ENCODE measurements at places on chromosomes 7 and 10.

DNA sequence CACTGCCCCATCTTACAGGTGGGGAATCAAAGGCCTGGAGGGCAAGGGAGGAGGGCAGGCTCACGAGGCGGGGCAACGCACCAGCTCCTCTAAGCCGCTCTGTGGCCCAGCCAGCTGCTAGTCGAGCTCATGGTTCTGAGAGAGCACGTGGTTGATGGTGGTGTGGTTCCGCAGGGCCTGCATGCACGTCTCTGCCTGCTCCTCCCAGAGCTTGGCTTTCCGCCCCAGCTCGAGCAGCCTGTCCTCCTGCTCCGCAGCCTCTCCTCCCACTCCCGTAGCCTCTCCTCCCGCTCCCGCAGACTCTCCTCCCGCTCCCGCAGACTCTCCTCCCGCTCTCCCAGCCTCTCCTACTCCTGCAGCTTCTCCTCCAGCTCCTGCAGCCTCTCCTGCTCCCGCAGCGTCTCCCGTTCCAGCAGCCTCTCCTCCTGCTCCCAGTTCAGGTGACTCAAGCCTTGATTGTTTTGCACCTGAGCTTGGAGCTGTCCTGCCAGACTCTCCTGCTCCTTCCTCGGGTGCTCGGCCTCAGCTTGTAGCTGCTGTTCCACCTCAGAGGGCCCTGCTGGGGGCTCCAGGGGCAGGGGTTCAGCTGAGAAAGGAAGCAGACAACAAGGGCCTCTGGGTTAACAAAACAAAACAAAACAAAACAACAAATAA, 19.1 kb upstream of the MTPAP start:
- DNase-seq = no peak

DNA sequence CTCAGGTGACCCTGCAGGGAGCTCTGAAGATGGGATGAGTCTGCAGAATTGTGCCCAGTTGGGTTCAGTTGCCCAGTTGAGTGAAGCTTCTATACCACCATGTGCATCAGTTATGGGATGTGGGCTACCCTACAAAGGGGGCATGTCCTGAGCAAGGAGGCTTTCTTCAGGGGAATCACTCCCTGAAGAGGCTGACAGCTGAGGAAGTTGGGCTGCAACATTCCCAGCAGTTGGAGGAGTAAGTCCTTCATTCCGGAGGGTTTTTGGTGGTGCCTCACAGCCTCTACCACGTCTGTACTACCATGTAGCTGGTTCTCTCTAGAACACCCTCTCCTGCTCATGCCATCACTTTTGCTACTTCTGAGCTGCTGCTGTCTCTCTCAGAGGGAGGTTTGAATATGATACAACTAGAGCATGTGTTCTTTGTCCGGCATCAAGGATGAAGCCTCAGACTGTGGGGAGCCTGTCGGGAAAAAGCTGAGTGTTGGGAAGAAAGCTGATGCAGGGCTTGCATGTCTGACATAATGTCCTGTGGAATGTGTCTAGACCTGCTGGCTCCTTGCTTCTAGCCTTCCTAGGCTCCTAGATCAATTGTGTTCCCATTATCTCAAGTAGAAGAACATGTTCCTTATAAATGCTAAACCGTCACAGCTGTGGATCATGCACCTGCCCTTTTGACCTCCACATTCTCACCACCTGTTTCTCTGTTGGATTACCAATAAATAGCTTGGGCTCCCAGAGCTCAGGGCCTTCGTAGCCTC, 355.8 kb downstream of the CCSER2 start:
- no peak for DNase-seq

DNA sequence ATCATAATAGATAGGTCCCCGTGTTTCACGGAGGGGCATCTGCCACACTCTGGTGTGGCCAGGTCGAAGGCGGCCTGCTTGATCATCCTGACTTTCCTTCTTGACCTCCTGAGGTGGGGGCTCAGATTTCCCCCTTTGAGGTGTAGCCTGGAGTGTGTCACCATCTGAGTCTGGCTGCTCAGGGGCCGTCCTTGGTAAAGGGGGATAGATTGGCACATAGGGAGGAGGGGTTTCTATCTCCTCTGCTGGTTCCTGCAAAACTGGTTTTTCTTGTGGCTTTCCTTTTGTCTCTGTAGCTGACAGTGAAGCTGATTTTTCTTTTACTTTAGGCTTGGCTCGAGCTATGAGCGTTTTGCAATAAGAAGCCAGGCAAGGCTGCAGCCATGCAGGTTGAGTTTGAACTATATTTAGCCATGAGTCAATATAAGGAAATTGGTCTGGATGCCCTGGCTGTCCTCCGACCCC, 7.1 kb upstream of the ZNF117 start:
- DNase-seq = no peak

DNA sequence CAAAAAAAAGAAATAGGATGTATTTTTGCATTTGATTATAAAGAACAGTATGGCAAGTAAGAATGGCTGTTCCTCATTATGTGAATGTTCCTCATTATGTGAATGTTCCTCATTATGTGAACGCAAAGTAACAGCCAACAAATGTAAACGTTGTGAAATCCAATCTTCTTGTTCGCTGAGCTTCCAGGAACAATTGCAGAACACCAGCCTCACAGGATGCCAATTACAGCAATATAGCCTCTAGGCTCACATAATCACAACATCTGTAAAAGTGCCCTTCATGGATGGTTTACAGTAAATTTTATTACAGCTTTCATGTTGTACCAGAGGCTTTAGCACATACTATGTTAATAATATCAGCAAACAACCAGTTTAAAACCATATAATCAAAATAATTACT, 71.6 kb downstream of the THSD7A start:
- DNase-seq = no peak

- DNase-seq = no peak
Measured at GRCh38 chr7:33996899-33997298, 91.6 kb downstream of the BMPER start.

- no peak for DNase-seq
Measured at GRCh38 chr10:88027570-88027969, 164.1 kb downstream of the PTEN start.

DNA sequence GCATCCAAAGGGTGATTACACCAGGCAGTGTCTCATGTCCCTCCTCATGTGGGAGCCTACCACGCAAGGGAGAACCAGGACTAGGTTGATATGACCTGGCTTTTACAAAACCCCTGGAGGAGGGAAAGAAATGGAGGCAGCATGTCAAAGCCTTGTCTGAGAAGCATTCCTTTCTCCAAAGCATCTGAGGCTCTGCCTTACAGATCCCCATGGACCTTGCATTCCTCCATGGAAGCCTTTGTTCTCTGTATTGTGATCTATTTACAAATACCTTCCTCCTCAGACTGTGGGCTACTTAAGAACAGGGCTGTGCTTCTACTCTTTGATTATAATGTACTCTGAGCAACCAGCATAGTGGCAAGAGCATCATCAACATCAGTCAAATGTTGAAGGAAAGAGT, 197.0 kb downstream of the PLXNA4 start:
- DNase-seq = no peak

DNA sequence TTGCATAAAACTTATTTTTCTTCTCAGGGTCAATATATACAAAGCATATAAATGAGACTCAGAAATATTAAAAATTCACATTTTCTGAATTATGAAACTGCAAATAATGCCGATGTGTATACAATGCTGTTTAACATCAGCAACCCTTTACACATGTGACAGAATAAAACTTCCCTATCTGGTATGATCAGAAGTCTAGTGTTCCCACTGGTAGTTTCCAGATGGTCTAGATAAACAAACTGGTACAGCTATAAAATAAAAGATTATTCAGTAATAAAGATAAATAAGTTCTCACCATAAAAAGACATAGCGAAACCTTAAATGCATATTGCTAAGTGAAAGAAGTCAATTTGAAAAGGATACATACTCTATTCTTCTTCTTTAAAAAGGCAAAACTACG, 7.9 kb downstream of the POLR1F start:
- no peak for DNase-seq

DNA sequence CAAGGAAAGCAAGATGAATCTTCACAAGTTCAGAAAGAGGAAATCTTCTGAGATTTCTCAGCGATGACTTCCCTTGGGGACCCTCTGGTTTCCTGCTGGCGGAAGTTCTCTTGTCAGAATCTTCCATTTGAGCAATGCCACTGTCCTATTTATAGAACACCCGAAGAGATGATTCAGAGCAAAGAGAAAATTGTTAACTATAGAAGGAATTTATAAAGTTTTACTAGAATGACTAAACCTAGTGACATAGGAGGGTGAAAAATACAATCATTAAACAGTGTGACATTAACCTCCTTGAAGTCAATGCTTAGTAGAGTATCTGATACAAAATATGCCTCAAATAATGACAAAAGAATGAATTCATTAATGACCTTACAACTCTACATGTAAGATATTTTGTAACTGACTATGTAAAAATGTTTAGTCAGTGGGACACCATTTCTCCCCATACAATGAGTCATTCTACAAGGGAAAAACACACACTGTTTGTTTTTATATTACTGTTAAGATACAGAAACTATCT, 206.5 kb upstream of the CNTNAP2 start:
- no peak for DNase-seq

- peak; percentile 28 for DNase-seq
Measured at GRCh38 chr10:17003151-17003550, 126.5 kb downstream of the CUBN start.

GRCh38 chr7:128830231-128831177, at the start of gene FLNC:
TSS of gene FLNC (plus strand) at chr7:128830406. CDS start at chr7:128830638, 232 bp downstream.
- DNase-seq = peak; percentile 32

DNA sequence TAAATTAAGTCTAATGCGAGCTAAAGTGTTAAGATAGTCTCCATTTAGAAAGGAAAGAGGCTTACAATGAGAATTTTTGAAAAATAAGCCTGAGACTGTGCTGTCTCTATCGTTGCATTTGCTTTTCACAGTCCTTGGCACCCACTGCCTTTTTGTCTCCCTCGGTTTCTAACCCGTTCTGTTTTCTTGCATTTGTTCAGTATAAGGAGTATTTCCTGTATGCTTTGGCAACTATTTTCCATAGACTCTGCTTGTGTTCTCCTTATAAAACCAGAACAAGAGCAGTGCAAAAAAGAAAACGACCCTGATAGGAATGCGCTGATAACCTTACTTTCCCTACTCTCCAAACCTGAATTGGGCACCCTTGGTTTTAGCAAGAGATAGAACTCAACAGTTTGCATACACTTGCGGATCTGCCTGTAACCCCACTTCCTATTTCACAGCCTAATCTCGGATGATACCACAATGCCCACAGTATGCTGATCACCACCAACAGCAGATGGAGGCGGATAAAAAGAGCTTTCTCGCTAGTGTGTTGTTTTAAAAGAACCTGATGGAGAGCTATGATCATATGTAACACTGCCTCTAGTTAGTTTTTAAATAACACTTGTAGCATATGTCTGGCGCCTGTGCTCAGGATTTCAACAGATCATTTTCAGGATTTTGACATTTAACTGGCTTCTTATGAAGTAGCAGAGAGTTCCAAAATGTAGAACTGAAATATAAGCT, 1.6 kb upstream of the ARHGAP12 start:
- no peak for DNase-seq

GRCh38 chr7:102075553-102076135, 211.0 kb upstream of the SH2B2 start:
- DNase-seq = no peak

- DNase-seq = no peak
Measured at GRCh38 chr7:111113263-111114017, 22.5 kb downstream of the LRRN3 start.

GRCh38 chr7:70614237-70615045, 517.5 kb upstream of the GALNT17 start:
- DNase-seq = no peak

DNA sequence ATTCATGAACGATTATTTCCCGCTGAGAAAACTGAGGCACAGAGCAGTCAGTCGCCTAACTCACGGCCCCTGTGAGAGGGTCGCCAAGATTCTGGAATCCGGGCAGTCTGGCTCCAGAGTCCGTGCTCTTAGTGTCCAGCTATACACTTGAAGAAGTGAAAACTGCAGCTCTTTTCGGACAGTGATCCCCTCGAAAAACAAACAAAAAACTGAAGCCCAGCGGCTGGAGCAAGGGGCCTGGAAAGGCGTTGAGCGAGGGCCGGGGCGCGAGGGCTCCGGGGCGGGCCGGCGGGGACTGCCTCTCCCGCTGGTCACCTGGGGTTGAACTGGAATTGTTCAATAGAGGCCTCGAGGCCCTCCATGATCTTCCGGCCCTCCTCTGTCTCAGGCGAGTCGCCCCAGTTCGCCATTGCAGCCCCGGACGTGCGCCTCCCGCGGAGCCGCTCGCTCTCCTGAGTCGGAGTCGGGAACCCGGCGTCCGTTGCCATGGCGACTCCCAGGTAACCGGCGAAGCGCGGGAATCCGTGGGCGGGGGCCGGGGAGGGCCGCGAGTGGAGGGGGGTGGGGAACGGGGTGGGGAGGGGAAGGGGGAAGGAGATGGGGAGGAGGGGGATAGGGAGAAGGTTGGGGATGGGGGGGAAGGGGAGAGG, 881 bp downstream of the C10orf67 start:
- peak; percentile 47 for DNase-seq

GRCh38 chr10:46560381-46560780, 3.9 kb upstream of the GPRIN2 start:
- DNase-seq = peak; percentile 1
